ENCODE measurements at places on chromosomes 5 and 9. TPM values are rescaled to one million over a fixed set of nuclear protein-coding genes. Genes with fewer than 3 reads are reported as not detected.
A peak's percentile ranks its signal among the peaks of the same experiment; 100 is the strongest.

THOC3 gene
- 54.2 TPM for total RNA-seq

GRCh38 chr5:43560128-43560527 lies 3.3 kb upstream of the PAIP1 start:
- DNase-seq = no peak

CDH6 gene
- total RNA-seq = 3.4 TPM

GRCh38 chr5:57341380-57341979 lies 141.1 kb downstream of the ACTBL2 start:
- no peak for DNase-seq

DNA sequence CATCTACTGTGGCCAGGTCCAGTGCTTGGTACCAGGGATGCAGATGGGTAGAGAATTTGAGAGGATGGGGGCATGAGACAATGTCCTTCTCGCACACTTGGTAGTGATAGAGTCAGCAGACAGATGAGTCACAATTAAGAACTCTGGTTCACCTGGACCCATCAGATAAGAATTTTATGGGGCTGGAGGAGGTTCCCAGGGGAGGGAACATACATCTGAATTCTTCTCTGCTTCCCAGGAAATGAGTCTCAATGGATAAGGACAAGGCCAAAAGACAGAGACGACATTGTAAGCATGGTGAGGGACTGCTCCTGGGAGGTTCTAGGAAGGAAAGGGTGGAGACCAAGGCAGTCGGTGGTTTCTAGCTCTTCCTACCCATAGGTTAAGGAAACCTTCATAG lies 5.3 kb downstream of the SLC4A9 start:
- no peak for DNase-seq

PTGDS gene
- total RNA-seq = 111 TPM

- no peak for DNase-seq
These were observed 252.7 kb upstream of the IL12B start for GRCh38 chr5:159582756-159583541.

GRCh38 chr9:118455259-118455658 lies 751.1 kb downstream of the TLR4 start:
- no peak for DNase-seq

STING1 gene
- total RNA-seq = 71.5 TPM

DNA sequence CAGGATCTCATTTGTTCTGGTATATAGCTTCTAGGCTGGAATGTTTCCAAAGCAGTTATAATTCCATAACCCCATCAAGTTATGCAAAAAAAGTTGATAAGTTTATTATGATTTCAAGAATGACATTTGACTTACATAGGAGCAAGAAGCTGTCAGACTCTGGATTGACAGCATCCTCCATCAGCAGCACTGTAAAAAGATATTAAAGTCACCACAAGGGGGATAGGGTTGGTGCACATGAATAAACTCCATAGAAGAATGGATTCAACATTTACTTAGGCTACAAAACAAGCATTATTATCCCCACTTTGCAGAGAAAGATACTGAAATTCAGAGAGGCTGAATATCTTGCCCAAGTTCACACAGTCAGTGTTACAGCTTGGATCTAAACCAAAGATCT lies 208.9 kb upstream of the SLC30A5 start:
- DNase-seq = no peak

DNA sequence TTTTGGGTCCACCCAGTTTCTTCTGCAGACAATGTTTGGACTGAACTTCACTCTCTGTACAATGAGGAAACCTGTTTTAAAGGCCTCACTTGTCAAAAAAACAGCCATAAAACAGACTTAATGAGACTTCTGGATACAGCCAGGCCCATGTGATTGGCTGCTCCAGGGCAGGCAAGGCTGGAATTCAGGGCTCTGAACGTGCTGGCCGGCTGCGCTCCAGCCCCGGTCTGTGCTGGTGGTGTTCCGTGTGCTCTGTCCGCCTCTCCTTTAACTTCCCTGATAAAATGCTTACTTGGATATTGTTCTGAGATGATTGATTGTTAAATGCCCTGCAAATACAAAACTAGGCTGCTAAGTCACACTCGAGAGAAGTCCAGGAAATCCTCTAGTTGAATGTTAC lies 131.2 kb upstream of the KLF4 start:
- no peak for DNase-seq

GAS1 gene
- 11.6 TPM for total RNA-seq

GRCh38 chr5:111227801-111228200 lies 3.6 kb downstream of the CAMK4 start:
- no peak for DNase-seq

GRCh38 chr5:54186912-54187445 lies 123.4 kb downstream of the ARL15 start:
- no peak for DNase-seq

- DNase-seq = no peak
These were observed 862.0 kb upstream of the CDH6 start for GRCh38 chr5:30331534-30331933.

DNA sequence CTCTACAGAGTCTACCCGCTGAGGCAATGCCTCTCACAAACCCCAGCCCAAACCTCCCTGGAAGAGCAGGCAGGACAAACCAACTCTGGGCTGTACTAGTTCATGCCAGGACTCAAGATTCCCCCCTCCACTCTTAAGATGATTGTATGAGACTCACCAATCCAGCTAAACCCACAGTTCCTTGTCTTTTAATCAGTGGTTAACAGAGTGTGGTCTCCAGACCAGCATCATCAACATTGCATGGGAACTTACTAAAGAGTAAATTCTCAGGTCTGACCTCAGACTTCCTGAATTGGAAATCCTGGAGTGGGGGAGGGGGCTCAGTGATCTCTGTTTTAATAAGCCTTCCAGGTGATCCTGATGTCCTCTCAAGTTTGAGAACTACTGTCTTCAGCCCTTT lies 240.9 kb downstream of the GAS1 start:
- DNase-seq = no peak

- peak; percentile 51 for DNase-seq
These were observed 102.3 kb downstream of the ENC1 start for GRCh38 chr5:74538206-74538661.

DNA sequence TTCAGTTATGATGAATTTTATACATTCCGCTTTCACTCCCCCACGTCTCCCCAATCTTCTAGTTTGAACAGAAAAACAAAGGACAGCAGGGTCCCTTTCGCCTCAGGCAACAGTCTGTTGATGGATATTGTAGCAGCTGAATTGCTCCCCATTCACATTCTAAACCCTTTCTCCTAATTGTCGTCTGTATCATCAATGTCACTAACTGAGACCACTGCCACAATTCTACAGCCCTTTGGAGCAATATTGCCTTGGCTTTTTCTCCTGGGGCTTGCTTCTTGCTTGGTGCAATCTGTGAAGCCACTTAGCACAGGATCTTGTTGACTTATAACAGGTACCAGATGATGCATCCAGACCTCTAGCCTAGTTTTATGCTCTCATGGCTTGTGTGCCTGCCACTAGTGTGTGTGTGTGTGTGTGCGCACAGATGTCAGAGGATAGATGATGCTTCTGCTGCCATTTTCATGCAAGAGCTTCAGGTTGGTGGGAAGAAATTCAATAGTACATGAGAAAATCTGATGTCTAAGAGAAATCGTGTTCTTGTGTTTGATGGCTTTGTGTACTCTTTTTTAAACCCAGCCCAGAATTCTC lies 195.2 kb upstream of the ISL1 start:
- no peak for DNase-seq

- DNase-seq = no peak
These were observed 5.3 kb downstream of the BARX1 start for GRCh38 chr9:93949694-93950449.

BNC2 gene
- 21.5 TPM for total RNA-seq

HOMER1 gene
- total RNA-seq = 16.5 TPM

GRCh38 chr9:1179366-1179765 lies 129.2 kb downstream of the DMRT2 start:
- no peak for DNase-seq

TRIP13 gene
- total RNA-seq = 1.7 TPM

DNA sequence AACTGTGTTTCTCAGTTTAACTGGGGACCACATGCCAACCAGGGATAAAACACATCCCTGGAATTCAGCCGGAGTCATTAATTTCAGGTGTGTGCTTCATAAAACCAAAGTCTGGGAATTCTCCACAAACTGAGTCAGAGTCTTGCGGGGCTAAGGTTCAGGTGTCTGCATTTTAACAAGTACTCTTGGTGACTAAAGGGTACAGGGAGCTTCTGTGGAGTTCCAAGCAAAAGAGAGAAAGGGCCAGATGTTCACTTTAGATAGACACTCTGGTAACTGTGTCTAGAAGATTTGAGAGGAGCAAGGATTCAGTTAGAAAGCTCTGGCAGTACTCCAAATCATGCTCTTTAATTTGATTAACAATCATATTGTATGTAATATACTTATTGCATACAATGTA lies 4.0 kb downstream of the NADK2 start:
- DNase-seq = no peak

DTWD2 gene
- 12.9 TPM for total RNA-seq

- DNase-seq = no peak
These were observed 1209.8 kb upstream of the CDH6 start for GRCh38 chr5:29983528-29984155.

ZDHHC11 gene
- 39.5 TPM for total RNA-seq

DRD1 gene
- 2.9 TPM for total RNA-seq

DNA sequence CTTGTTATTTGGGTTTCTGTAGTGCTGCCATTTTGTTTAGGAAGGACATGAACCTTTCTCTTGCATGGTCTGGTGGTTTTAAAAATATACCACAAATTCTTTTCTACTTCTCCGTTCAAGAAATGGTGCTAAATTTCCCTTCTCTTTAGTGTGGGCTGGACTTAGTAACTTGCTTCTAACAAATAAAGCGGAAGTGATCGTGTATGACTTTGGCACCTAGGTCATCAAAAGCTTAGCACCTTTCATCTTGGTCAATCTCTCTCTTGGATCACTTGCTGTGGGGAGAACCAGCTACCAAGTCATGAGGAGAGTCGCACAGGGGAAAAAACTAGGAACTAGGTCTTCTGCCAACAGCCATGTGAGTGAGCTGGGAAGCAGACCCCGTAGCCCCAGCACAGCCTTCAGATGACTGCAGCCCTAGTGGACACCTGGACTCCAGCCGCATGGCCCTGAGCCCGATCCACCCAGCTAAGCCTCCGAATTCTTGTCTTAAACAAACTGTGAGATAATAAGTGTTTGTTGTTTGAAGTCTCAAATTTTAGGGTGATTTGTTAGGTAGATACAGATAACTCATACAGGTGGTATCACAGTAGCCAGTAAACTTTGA lies 87.7 kb upstream of the CKMT2 start:
- DNase-seq = no peak

DNA sequence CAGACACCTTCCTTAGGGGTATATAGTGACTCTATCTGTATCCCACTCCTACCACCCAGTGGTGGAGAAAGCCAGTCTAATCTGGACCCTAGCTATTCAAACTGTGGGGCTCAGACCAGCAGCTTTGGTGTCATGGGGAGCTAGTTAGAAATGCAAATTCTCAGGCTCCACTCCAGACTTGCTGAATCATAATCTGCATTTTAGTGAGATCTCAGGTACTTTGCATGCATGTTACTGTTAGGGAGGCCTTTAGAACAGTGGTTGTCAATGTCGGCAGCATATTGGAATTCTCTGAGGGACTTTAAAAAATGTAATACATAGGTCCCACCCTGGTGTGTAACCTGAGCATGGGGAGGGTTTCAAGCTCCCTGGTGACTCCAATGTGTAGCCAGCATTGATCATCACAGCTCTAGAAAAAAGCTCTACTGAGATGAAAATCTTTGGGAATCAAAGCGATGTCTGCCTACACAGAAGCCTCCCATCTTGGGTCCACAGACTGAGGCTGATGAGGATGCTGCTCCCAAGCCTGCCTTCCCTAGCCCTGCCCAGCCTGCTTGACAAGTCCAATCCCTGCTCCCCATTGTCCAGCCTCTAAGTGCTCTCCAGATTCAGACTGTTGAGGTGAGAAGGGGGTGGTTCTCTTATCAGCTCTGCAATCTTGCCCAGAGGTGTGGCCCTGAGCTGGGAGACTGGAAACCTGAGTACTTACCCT lies 11.9 kb upstream of the GM2A start:
- DNase-seq = no peak

DNA sequence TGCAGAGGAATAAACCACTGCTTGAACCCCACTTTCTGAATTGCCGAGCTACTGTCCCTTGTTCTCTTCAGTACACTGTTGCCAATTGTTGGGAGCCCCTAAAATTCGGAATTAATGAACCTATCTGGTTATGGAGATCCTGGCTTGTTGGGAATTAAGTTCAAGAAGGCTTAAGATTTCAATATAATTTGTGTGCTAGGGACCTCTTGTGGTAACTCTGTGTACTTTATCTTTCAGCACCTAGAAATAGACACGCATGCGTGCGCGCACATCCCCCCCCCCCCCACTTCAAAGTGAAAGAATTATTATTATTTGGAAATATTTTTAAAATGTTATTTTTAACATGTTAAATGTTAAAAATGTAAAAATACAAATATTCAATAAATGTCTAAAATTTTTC lies 53.3 kb upstream of the FAM169A start:
- no peak for DNase-seq

NR5A1 gene
- total RNA-seq = not detected

EDIL3 gene
- 6.8 TPM for total RNA-seq

GRCh38 chr5:89851911-89852310 lies 557.6 kb downstream of the CETN3 start:
- no peak for DNase-seq

- DNase-seq = no peak
These were observed 138.6 kb downstream of the WDR70 start for GRCh38 chr5:37517686-37518085.

GRCh38 chr9:76302947-76303550 lies 91.2 kb downstream of the RFK start:
- no peak for DNase-seq

DNA sequence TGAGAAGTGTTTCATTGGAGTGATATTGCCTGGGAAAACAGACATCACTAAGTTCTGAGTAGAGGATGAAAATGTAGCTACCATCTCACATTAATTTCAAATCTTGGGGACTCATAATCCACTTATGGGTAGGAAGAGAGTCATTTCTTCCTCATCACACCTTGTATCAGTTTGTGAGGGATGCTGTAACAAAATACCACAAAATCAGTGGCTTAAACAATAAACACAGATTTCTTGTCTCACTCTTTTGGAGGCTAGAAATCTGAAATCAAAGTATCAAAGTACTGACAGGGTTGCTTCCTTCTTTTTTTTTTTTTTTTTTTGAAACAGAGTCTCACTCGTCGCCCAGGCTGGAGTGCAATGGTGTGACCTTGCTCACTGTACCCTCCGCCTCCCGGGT lies 3.4 kb downstream of the CARD6 start:
- no peak for DNase-seq

FIBCD1 gene
- total RNA-seq = not detected

- no peak for DNase-seq
These were observed 70.0 kb downstream of the LMNB1 start for GRCh38 chr5:126846744-126847455.

DNA sequence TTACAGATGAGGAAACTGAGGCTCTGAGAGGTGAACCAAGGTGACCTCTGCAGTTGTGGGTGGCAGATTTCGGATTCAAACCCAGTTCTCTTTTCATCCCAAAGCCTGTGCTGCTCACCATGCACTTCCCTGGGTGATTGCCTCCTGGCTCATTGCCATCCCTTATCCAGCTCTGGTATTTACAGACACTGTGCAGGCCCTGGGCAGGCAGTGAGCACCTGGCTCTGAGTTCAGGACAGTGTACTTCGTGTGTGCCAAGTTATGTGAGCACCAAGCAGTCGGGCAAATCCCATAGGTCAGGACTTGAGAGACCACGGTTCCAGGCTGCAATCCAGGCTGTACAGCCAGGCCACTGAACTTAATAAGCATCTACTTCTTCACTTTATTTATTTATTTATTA lies 1.4 kb downstream of the LRSAM1 start:
- peak; percentile 60 for DNase-seq

All from ureter (tissue), 1 donor.